ENCODE measurements at places on chromosomes 12 and 14. TPM values are rescaled to one million over a fixed set of nuclear protein-coding genes. Genes with fewer than 3 reads are reported as not detected.

The ADCY4 gene
- not detected for total RNA-seq

The KRT82 gene
- total RNA-seq, result not detected

DNA sequence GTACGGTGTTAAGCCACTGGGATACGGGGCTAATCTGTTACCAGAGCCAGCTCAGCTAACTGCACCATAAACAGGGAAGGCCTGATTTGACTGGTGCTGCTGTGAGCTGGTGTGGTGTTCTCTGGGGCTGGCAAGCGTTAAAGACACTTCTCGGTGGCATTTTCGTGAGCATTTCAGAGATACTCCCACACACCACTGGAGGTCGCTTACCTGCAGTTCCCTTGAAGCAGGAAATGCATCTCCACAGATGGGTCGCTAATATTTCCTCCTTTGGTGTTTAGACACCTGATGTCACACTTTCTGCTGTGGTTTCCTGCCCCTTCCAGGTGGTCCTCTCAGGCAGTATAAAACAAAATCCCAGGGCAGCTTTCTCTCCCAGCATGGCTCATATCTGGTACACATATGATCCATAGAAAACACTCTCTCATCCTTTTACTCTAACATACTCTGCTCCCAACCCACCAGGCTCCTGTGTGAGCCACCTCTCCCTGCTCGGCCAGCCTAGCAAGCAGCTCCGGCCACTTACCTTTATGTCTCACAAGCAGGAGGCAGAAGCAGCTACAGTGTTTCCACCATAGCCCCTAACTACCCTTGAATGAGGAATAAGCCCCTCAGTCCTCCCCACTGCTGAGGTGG is 129.9 kb upstream of the GRIN2B start:
- peak; percentile 29 for DNase-seq

The COPZ1 gene
- 83.5 TPM for total RNA-seq

GRCh38 chr14:49954171-49954631 is 61.3 kb downstream of the ARF6 start:
- DNase-seq, result no peak

GRCh38 chr12:119592232-119592631 is 1.3 kb upstream of the TMEM233 start:
- DNase-seq, result no peak

- DNase-seq, result no peak
Observed at GRCh38 chr12:24860546-24860945, 88.4 kb downstream of the BCAT1 start.

- peak; percentile 31 for DNase-seq
Observed at GRCh38 chr12:13661005-13661887, 320.2 kb downstream of the GRIN2B start.

The TRPV4 gene
- total RNA-seq, result 0.50 TPM

The E2F7 gene
- total RNA-seq, result 38.9 TPM

DNA sequence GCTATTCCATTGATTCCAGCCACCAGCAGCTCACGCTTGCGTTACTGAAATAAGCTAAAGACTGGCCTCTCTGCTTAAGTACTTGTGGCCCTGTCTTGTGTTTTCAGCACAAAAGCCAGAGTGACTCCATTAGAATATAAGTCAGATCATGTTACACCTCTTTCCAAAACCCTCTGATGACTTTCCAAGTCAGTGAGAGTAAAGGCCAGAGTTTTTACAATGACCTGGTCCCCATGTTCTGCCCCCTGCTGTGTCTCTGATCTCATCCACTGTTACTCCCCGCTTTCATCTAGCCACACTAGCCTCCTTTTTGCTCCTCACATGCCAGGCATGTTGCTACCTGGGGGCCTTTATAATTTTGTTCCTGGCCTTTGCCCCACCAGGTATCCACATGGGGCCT is 6.9 kb upstream of the CKAP4 start:
- DNase-seq, result no peak

The GPR68 gene
- 2.3 TPM for total RNA-seq
